Testis (tissue), 5 donors: ENCODE measurements at places on chromosomes 5 and 9. TPM values are rescaled to one million over a fixed set of nuclear protein-coding genes. Genes with fewer than 3 reads are reported as not detected.

TAF1L gene
- 5.7 TPM for total RNA-seq

IGFBPL1 gene
- total RNA-seq = 18.4 TPM

DIRAS2 gene
- total RNA-seq = not detected

NIPBL gene
- 80.2 TPM for total RNA-seq

PPP2R2B gene
- 32.0 TPM for total RNA-seq

OR1Q1 gene
- total RNA-seq = not detected

SLC28A3 gene
- 0.31 TPM for total RNA-seq

PAEP gene
- not detected for total RNA-seq

SLCO6A1 gene
- total RNA-seq = 20.4 TPM

DCP2 gene
- total RNA-seq = 36.8 TPM

PHF24 gene
- total RNA-seq = 93.3 TPM

ARL10 gene
- 8.9 TPM for total RNA-seq

ARAP3 gene
- total RNA-seq = 4.1 TPM

ANKRD31 gene
- 10.3 TPM for total RNA-seq
